ENCODE measurements at places on chromosomes 16 and 17.

- no peak for DNase-seq
Measured at GRCh38 chr16:69566240-69566980, 644 bp downstream of the NFAT5 start.

- DNase-seq = no peak
Measured at GRCh38 chr16:75258807-75259141, 7.3 kb upstream of the BCAR1 start.

DNA sequence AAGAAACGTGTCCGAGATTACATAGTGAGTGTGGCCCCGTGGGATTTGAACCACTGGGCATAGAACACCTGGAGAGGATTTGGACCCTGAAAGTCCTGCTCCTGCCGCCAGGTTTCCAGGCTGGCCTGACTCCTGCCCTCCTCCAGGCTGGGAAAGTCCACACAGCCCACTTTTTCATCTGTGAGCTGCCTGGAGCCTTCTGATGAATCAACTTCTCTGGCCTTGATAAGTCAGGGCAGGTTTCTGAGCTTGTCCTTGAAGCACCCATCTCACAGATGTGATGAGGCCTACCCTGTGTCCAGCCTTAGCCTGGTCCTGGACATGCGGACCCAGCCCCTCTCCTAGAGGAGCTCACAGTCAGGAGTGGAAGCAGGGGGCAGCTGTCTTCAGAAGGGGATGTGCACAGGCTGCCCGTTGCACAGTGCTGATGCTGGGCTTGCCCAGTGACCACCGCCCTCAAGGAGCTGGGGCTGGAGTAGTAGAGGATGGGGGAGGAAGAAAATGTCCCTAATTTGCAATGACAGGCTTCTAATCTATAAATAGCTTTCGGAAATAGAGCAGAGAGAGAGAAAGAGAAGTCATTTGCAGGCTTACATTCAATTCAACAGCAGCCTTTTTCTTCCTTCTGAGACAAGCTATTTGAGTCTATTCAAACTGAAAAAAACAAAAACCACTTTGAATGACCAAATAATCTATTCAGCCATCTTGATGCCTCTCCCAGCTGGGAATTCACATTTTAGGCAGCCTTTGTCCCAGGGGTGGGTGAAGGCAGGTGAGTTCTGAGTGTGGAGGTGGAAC lies 73.5 kb upstream of the DNAJA2 start:
- DNase-seq = no peak

DNA sequence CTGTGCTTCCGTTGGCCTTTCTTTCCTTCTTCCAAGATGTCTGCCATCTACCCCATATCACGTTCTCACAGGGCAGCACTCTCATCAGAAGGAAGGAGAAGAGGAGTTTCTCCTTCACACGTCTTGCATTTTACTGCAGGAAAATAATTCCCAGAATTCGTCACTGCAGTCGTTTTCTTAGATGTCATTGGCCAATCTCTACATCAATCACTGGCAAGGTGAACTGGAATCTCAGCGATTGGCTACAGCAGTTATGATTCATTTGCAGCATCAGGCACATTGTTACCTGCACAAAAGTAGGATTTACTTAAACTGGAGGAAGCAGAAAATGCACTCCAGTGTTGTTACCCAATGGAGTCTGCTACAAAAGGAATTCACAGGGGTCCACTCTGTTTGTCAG lies 277.2 kb upstream of the RBFOX1 start:
- no peak for DNase-seq

GRCh38 chr17:17096438-17097178 lies 54.4 kb downstream of the MPRIP start:
- DNase-seq = no peak

- no peak for DNase-seq
Measured at GRCh38 chr17:42275527-42276358, 448 bp downstream of the STAT5B start.

DNA sequence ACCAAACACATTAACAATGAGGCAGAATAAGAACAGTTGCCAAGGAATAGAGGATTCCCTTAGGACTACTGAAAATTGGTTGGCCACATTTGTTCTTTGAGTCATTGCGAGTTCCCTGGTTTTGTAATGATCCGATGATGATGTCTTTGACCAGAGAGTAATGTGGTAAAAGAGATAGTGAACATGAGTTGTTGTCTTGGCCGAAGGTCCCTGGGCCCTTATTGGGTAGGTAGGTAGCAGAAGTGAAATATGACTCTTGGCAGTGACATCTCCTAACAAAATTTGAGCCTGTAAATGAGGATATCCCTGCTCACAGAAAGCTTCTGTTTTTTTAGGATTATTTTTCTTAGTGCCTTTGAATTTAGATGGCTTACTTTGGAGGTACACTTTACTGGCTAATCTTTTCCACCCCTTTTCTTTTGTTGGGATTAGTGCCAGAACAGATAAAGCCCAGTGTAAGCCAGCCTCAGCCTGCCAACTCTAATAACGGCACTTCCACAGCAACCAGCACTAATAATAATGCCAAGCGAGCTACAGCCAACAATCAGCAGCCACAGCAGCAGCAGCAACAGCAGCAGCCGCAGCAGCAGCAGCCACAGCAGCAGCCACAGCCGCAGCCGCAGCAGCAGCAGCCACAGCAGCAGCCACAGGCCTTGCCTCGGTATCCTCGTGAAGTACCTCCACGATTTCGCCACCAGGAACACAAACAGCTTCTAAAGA lies 47.2 kb downstream of the TNRC6A start:
- no peak for DNase-seq

DNA sequence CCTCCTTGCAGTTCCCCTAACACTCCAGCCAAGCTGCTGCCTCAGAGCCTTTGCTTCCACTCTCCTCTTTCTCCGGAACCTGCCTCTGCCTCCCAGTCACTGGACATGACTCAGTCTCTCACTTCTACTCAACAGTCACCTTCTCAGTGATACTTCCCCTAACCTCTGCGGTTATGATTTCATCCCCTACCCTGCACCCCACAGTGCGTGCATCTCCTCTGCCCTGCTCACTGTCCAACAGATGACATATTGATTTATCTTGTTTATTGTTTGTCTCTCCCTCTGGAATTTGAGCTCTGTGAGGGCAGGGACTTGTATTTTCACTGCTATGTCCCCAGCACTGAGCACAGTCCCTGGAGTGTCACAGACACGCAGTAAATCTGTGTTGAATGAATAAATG lies 100.7 kb downstream of the CYLD start:
- DNase-seq = peak; percentile 62

GRCh38 chr16:80585764-80586163 lies 45.0 kb downstream of the DYNLRB2 start:
- DNase-seq = no peak

DNA sequence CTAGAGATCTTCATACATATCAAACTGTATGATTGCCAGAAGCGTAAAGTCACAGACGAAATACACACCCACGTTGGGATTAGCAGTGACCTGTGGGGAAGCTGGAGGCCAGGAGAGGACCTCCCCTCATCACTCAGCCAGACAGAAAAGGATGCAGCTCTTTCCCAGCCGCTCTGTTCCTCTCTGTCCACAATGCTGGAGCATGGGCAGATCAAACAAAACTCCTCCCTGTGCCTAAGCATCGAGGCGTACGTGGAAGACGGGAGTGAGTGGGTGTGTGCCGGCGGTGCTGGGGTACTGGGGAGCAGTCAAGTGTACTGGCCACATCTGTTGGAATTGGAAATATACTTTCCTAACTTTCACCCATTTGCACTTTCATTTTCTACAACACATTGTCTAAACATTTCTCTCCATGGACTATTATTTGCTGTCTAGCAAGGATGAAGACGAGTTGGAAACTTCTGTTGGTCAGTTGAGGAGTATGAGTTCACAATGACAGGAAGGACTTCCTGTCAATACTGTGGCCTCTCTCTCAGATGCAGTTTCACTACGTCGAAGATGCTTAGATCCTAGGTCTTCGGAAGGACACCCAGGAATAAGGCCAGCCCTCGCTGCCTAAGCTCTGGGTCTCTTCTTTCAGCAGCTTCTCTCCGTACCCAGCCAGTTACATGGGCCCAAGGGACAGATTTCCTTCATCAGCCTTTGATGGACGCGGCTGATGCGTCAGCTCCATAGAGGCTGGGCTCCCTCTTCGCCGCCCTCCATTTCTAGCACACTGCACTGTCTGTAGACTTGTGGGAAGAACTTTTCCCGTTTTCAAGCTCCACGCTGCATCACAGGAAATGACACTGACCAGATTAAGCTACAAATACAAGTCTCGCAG lies 30.6 kb upstream of the ENDOV start:
- no peak for DNase-seq

DNA sequence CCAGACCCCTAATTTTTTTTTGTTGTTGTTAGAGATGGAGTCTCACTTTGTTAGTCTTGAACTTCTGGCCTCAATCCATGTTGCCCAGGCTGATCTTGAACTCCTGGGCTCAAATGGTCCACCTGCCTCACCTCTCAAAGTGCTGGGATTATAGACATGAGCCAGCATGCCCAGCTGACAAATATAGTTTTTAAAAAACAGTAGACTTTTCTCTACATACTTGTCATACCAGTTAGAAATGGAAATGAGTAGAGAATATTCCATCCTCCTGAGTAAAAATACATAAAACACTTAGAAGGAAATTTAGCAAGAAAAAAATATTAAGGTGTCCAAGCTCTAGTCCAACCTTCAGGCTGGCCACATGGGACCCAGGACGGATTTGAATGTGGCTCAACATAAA lies 21.4 kb downstream of the C16orf78 start:
- DNase-seq = no peak

- DNase-seq = no peak
Measured at GRCh38 chr16:48321317-48322036, 63.7 kb downstream of the SIAH1 start.

DNA sequence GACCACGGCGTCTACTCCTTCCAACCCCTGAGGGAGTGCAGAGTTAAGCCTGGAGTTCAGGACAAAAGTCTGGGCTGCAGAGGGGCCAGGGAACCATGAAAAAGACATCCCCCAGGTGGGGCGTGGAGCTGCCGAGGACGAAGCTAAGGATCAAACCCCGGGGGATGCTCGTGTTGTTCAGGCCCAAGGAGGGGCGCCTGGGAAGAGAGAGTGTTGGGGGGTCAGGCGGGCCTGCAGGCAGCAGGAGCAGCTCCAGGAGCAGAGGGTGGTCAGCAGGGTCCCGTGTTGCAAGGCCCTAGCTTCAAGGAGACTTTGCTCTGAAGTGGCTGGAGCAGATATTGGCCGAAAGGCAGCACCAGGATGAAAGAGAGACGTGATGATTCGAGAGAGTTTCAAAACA lies 26.7 kb downstream of the NECAB2 start:
- DNase-seq = no peak

DNA sequence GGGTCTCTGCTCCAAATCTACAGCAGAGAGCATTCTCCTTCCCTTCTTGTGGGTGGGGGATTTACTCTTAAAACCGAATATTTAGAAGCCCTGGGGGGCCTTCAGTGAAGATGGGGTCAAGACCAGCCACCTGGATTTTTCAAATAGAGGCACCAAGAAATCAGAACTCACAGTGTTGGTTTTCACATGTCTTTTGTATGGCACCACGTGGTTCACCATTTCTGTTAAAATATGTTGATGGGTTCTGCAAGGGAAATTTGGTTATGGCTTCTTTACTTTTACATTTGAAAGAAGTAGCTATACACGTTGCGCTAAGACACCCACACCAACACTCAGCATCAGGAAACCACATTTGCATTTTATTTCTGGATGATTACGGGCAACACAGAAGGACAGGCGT lies 17.7 kb downstream of the MAF start:
- DNase-seq = no peak

DNA sequence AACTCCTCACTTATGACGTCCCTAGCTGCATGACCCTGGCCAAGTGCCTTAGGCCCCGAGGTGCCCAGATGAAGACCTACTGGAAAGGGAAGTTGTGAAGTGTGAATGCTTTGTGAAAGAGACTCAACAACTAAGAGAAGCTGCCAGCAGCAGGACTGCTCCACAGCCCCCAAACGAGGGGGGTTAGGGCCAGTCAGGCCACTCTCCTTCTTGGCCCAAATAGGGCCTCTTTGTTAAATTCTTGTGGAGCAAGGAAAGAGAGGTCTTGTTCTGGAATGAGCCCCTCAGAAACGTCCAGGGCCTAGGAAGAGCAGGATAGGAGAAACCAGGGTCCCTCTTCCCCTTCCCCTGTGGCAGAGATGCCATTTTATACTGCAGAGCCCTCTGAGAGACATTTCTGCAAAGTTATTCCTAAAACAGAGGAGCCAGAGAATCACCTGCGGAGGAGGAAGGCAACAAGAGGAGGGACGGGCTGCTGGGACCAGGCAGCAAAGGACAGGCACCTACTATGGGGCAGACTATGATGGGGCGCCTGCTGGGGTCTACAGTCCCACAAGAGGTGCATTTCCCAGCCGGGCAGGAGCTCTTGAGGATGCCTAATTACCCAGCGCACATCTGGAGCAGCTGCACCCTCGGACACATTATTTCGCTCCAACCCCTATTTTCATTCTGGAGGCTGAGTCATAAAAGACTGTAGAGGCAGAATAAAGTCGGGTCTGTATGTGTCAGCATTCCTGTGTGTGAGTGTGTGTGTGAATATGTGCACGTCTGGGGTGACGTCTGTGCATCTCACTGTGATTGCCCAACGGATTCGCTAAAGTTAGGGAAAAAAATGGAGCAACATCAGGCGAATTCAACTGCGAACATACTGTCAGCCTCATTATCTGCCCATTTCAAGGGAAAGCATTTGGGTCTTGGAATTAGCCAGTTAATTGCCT lies 11.4 kb upstream of the HOXB9 start:
- DNase-seq = no peak

GRCh38 chr17:6630390-6630789 lies 10.1 kb downstream of the KIAA0753 start:
- DNase-seq = no peak

DNA sequence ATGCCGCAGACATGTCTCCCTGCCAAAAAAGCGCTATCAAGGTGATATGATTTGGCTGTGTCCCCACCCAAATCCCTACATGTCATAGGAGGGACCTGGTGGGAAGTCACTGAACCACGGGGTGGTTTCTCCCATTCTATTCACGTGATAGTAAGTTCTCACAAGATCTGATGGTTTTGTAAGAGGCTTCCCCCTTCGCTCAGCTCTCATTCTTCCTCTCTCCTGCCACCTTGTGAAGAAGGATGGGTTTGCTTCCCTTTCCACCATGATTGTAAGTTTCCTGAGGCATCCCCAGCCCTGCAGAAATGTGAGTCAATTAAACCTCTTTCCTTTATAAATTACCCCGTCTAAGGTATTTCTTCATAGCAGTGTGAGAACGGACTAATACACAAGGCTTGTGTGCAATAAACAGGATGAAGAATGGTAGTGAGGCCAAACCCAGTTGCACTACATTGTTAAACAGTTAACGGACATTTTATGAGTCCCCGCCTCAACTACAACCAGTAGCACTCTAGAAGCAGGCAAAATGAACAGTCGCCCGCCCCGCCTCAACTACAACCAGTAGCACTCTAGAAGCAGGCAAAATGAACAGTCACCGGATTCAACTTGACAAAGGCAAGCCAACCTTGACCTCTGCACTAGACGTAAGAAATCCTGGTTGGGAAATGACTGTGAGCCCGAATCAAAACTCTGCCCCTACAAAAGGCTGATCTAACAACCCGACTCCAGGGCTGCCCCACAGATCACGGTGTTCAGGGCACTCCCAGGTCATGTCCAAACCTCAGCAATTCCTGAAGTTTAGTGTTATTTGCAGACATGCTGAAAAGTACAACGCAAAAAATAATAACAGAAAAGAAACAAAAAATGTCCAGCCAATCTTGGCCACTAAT lies 26.3 kb downstream of the VPS53 start:
- no peak for DNase-seq

- DNase-seq = no peak
Measured at GRCh38 chr16:82481455-82481854, 145.3 kb upstream of the CDH13 start.

Measured in osteocyte (in vitro differentiated cells).